DMS53 (cell line): ENCODE measurements at places on chromosomes 7 and 10.
A peak's percentile ranks its signal among the peaks of the same experiment; 100 is the strongest.

GRCh38 chr7:1915956-1916600 is 246.0 kb downstream of the ELFN1 start:
- DNase-seq, result no peak

DNA sequence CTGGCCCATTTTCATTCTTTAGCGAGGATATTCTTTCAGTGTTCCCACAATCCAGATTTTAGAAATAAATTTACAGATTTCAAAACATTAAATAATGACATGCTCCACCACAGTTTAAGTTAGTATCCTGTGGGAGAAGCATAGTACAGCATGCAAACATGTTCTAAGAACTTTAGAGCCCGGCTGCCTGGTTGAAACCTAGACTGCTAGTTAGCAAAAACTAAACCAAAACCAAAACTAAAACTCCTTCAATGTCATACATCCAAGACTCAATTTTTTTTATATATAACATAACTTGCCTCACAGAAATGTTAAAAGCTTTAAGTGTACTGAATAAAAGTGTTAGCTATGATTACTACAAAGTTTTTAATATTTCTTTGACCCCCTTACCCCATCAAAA is 17.0 kb downstream of the TRA2A start:
- no peak for DNase-seq

GRCh38 chr7:77200542-77200941 is 923 bp upstream of the FGL2 start:
- no peak for DNase-seq

GRCh38 chr10:25017154-25017590 is 760 bp downstream of the THNSL1 start:
- DNase-seq, result peak; percentile 79

DNA sequence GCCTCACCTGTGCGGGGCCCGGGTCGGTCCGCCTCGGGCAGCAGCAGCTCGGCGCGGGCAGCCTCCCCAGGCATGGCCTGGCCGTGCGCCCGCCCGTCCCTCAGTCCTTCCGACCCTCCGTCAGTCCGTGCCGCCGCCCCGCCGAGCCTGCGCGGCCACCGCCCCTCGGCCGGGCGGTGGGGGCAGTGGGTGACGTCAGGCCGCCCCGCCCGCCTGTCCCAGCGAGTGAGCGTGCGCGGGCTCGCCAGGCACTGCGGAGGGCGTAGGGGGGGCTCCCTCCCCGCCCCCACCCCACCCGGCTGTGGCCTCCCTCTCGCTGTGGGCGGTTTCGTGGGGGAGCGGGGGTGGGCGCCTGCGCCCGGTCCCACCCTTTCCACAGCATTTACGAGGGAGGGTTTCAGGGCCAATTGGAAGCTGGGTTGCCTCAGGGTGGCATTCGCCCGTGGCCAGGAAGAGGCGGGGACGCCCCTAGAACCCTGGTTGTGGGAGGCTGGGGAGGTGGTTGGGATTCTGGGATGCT is at the start of gene NACAD:
TSS of gene NACAD (minus strand) at position 149 of the 520 bp plus-strand sequence. CDS start at position 74, 75 bp downstream.
- DNase-seq, result peak; percentile 61

DNA sequence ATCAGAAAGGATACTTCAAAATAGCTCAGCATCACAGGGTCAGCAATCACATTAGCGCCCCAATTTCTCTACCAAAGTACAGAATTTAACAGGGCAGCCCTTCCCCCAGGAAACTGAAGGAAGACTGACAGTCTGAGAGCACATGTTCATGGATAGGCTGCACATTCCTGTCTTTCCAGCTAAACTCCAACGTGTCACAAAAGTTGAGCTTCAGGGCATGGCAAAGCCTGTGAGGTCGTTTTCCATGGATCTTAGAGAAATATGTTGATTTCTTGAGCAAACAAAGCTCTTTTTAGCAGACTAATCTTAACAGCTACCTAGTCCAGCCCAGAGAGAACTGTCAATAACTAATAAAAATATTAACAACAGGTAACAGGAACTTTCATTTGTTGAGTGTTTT is 207.9 kb downstream of the GRM3 start:
- DNase-seq, result no peak

GRCh38 chr7:102220229-102220850 is 66.3 kb upstream of the SH2B2 start:
- no peak for DNase-seq

DNA sequence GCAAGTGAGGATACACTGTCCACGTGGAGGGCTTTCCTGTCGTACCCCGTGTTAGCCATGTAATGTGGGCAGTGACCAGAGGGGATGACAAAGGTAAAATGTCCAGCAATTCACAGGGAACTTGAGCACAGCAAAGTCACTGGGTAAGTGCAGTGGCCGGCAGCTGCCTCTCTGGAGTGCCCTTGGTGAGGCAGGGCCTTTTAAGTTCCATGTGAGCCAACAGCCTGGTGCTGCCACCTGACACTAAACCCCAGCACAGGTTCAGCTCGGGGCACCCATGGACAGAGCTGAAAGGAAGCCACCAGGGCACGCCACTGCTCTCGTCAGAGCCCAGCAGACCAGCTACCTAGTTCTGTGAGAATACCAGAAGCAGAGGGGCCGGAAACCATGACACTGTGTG is 168.3 kb downstream of the PRKAG2 start:
- no peak for DNase-seq

DNA sequence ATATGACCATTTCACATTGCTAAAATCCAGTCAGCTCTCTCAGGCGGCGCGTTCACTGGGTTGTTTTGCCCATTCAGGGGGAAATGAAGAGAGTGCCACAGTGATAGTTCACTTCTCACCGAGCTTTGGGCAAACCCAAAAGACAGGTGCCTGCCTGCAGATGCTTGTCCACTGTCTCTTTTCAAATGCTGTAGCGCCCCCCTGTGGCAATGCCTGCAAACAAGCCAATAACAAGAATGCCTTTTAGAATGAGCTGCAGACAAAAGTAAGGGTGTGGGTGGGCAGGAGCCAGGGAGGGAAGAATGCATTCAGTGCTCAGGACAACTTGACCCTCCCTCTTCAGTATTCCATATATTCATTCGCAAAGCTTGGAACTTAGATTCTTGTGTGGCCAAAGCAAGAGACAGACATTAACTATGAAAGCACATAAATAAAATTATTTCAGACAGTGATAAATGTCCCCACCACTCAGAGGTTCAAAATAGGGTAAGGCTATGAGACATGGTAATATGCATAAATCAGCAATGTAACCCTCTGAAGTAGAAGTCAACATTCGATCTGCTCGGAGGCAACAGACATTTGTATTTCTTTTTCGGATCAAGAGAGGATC is 86.9 kb downstream of the JAZF1 start:
- DNase-seq, result peak; percentile 81

DNA sequence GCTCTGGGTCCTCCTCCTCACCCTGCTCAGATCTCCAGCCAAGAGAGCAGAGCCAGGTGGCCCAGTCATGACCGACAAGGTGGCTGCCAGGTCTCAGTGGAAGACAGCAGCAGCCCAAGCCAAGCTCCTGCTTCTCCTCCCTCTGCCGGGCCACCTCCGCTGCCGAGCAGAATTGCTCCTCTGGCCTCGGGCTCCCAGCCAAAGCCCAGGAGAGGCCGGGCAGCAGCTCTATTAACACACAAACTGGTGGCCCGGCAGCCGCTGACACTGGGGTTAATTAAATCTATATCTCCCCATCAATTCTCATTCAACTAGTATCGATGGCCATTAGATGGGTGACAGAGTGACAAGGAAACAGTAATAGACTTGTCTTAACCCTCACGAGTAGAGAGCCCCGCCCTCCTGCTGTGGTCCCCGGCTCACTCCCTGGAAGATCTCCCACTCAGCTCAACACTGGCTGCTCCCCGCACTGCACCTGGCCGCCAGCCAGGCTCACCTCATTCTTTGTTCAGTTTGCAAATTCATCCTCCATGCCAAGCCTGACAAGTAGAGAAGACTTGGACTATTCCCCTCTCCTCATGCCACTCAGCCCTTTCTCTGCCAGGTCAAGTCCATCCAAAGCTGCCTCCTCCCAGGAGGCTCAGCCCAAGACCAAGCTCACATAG is 74.1 kb upstream of the UNC5B start:
- DNase-seq, result no peak

DNA sequence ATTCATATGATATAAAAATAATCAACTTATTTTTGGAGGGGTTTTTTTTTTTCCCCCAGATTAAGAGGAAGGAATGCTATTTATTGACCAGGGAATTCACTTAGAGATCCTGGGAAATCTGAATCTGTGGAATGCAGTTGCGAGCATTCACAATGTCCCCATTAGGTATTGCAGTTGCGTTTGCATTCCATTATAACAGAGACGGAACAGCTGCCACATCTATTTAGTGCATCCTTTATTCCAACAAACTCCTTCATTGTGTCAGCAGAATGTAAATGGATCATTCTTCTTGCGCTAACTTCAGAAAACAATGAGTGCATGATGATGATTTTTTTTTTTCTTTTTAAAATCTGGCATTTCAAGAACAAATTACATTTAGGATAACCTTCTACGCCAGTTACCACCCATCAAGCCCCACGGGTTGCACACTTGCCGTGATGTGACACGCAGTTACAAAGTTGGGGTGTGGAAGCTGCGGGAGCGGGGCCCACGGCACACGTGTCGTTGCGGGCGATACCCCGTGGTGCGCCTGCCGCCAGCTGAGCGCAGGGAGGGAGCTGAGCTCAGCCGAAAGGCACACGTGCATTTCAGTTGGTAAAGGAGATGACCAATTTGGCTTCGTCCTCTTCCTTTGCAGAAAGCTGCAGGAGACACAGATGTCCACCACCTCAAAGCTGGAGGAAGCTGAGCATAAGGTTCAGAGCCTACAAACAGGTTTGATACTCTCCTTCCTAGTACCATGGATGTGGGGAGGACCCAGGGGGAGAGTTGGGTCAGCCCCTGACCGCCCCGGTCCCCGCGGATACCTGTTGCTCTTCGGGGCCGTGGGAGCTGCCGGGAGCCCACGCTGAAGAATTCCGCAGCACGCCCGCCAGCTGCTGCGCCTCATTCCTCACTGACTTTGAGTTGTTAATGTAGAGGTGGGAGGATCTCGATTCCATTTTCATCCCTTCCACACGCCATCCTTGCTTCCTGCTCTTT is 175.3 kb upstream of the SH2B2 start:
- no peak for DNase-seq

GRCh38 chr7:20479706-20480105 is 135.8 kb upstream of the ABCB5 start:
- no peak for DNase-seq

- DNase-seq, result peak; percentile 67
Observed at GRCh38 chr7:95045236-95045923, 138.0 kb downstream of the PPP1R9A start.

- peak; percentile 74 for DNase-seq
Observed at GRCh38 chr7:100465702-100466311, 1.7 kb upstream of the SPACDR start.

DNA sequence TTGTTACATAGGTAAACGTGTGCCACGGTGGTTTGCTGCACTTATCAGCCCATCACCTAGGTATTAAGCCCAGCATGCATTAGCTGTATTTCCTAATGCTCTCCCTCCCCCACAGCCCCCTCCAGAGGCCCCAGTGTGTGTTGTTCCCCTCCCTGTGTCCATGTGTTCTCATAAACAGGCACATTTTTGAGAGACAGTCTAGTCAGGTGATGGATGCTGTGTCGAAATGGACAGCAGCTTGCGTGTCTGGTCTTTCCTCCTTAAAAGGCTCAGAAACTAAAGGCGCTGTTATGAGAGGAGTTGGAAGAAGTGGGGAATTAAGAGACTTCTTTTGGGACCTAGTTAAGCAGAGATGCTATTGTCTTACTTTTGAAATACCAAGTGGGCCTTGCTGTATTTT is 296.0 kb downstream of the BBS9 start:
- no peak for DNase-seq

- DNase-seq, result no peak
Observed at GRCh38 chr7:12322903-12323300, 80.8 kb downstream of the VWDE start.

- DNase-seq, result no peak
Observed at GRCh38 chr10:88794731-88795130, 7.8 kb upstream of the LIPM start.

GRCh38 chr7:95585426-95585789 is 10.9 kb downstream of the PDK4 start:
- DNase-seq, result peak; percentile 18

DNA sequence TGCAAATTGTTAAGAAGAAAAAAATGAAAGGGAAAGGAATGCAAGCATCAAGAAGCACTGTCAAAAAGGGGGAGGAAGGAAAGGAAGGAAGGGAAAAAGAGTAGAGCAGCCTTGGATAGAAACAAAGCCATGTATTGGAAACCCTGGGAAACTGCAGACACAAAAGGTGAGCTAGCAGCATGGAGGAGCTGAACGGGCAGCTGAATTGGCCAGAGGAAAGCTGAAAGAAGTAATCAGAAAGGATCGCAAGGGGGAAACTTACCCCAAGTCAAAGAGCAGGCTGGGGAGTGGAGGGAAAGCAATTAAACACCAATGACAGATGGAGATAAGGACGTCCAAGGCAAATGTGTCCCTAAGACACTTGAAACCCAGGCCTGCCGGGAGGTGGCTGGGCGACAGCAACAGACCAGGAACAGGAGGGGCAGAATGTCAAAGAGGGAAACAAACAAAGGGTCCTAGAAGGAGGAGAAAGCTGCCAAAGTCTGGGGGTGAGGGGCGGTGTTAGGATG is 93.8 kb upstream of the SVIL start:
- DNase-seq, result no peak

DNA sequence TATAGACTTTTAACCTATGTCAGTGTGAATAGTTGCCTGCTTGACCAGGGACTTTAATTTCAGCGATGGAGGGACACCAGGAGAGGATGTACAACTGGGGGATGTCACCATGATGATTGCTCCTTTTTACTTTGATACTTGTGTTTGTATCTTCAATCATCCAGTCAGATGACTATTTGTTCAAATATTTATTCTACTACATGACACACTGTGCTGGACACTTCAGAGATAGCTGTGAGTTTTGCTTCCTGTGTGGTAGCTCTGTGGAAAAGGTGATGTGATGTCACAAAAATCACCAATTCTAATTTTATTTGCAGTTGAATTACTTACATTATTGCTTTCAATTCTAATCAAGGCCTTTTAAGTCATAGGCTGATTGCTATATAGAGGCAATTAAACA is 62.7 kb upstream of the CREB5 start:
- peak; percentile 97 for DNase-seq

DNA sequence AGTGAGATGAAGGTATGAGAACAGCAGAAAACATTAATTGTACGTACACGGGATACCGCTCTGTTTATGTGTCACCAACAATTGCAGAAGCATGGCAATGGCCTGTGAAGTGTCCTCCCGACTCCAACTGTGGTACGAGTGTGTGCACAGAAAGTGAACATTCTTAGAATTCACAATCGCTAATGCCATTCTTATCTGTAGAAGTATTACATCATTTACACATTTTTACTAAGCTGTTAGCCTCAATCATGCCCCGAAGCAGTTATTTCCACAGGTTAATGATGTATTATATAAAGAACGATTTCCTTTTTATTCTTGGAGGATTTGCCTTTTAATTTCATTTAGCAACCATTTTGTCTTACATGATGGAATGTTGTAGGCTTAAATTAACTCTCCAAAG is 103.4 kb downstream of the EVX1 start:
- DNase-seq, result no peak
